PC-3 (cell line): ENCODE measurements at places on chromosomes 1 and 21. TPM values are rescaled to one million over a fixed set of nuclear protein-coding genes. Genes with fewer than 3 reads are reported as not detected.
A peak's percentile ranks its signal among the peaks of the same experiment; 100 is the strongest.

The OR2AK2 gene
- total RNA-seq = 0.11 TPM in 1 of 2 replicates, not detected in the other

The OVAAL gene
- not detected in 2 replicates for total RNA-seq

DNA sequence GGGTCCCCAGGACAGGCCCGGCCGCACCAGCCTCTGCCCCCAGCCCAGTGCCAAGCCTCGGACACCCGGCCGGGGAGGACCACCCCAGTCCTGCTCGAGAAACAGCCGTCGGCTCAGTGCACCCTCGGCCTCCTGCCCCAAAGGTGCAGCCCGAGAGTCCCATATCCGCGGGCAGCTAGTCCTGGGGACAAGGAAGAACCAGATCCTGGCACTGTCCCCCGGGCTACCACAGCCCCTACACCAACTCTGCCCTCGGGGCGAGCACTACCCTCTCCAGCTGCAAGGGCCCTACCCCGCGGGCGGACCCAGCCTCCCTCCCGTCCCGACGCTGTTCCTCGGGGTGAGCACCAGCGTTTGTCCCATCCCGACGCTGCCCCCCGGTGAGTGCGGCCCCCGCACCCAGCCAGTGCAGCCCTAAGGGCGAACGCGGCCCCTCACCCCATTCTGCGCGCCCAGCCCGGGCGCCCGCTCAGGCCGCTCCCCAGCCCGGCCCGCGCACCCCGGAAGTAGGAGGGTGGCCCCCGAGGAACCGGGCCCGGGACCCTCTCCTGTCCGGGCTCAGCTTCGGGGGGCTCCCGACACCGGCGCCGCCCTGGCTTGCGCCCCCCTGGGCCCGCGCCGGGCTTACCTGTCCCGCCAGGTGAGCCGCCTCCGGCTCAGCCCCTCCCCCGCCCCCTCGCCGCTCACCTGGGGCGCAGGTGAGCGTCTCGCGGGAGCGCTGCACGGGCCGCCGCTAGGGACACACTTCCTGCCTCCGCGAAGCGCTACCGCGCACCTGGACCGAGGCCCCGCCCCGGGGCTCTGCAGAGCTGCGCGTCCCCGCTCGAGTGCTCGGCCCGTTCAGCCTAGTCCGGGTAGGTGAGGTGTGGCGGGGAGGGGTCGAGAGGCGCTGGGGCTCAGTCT is at the start of gene KDF1:
Gene KDF1 (minus strand): TSS at position 747 of the 903 bp plus-strand sequence. CDS start 8,088 bp downstream, outside the sequence.
- peaks cover 25% of the 10 kb centered on the region for H3K4me1 ChIP-seq
- peak within 1 kb of the TSS; percentile 94 for H3K4me3 ChIP-seq
- peak; percentile 90 for DNase-seq
- no peaks in the 10 kb centered on the region for H3K36me3 ChIP-seq
- H3K27me3 ChIP-seq = no peaks in the 10 kb centered on the region

- H3K36me3 ChIP-seq = no peaks in the 10 kb centered on the region
- no peaks in the 10 kb centered on the region for H3K27me3 ChIP-seq
- peak within 1 kb of the TSS; percentile 77 for H3K4me3 ChIP-seq
- no peak within 1 kb of the TSS for H3K27ac ChIP-seq
- H3K4me1 ChIP-seq = peaks cover 32% of the 10 kb centered on the region
These were observed at the start of gene LRRC8C for GRCh38 chr1:89632657-89633247. LRRC8C (plus strand) TSS chr1:89633120; CDS start chr1:89686474, 53,354 bp downstream.
